ENCODE measurements at places on chromosomes 16 and 17.

GRCh38 chr16:20774703-20775362, 11.0 kb downstream of the ACSM3 start:
- peak; percentile 41 for DNase-seq

DNA sequence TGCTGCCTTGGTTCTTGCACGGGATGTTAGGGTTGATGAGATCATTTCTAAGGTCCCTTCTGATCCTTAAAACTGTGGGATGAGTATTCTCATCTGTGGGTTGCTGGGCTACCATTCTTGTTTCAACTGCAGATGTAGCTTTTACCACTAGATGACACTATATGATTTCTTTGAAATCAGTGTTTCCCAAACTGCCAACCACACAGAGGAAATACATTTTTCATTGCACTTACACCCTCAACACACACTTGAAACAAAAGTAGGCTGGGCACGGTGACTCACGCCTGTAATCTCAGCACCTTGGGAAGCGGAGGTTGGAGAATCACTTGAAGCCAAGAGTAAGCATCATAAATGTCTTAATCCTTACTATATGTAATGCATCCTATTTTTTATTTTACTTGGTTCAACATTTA, 15.3 kb downstream of the LCMT1 start:
- peak; percentile 23 for DNase-seq

DNA sequence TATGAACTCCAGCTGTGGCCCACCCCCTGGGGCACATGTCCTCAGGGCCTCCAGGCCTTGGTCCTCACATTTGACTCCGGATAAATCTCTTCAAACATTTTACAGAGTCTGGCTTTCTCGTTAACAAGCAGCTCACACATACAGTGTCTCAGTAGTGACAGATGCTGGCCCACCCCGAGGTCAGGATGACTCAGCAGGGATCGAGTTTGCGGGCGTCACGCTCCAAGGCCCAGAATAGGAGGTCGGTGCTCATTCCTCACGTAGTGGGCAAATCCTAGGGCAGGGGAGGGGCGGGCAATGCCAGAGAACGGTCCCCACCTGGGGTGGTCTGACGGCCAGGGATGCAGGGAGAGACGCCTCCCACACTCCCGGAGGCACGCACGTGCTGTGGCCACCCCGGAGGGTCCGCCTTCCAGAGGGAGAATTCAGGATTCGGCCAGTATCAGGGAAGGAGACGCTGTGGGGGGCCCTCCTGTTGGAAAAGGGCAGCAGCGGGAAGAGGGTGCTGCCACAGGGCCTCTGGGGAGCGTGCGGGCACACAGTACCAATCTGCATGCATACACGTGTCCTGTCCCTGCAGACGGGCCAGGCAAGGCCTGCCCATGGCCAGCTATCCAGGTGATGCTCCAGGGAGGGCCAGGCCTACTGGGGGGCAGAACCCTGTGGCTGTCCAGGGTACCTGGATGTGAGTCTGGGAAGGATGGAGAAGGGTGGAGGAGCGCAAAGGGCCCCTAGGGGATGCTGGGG, 8.6 kb downstream of the SLC7A5 start:
- DNase-seq = no peak

DNA sequence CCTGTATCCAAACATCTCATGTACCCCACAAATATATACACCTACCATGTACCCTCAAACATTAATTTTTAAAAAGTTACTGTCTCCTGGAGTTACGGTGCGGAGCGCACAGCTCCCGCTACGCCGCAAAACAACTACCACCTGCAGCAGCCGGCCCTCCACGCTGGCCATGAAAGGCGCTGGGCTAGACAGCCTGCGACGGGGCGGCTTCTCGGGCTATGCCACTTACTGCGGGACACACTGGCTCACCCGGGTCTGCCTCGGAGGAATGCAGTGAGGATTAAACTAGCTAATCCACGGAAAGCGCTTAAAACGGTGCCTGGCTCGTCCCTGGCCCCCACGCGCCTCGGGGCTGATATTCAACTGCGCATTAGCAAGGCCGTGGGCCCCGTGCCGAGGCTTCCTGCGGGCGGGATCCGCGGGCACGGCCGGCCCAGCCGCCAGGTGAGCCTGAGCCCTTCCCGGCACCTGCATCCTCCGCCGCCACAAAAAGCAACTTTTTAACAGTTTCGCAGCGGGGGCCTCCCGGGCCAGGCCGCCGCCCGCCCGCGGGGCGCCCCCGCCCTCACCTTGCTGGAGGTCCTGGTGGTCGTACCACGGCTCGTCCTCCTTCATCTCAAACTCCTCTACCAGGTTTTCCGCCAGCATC, 633 bp downstream of the CDR2 start:
- peak; percentile 60 for DNase-seq

- no peak for DNase-seq
Measured at GRCh38 chr16:4160658-4161430, 44.6 kb upstream of the ADCY9 start.

GRCh38 chr16:87052506-87052905, 264.7 kb downstream of the C16orf95 start:
- no peak for DNase-seq

GRCh38 chr17:4997302-4998026, at the start of the genes INCA1 and KIF1C:
TSS of gene INCA1 (minus strand) at chr17:4997522. CDS start at chr17:4994437, 3,085 bp downstream.
TSS of gene KIF1C (plus strand) at chr17:4997950. CDS start at chr17:5000247, 2,297 bp downstream.
- peak; percentile 93 for DNase-seq

DNA sequence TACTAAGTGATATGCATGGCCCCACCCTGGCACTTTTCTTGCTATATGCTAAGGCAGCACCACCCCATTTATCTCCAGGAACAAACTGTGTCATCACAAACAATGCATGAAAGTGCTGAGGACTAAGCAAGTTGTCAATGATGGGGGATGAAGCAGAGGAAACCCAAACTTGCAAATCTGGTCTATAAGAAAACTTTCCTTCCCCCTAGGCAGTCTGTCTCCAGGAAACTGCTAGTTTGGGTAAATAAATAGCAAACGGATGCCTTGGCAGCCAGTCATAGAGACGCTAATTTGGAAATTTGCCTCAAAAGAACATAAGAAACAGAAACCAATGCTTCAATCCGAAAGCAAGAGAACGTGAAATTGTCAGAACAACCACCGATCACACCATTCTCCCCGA, 5.6 kb upstream of the HSBP1 start:
- no peak for DNase-seq

- DNase-seq = no peak
Measured at GRCh38 chr17:37212179-37212578, 163.6 kb upstream of the C17orf78 start.

- no peak for DNase-seq
Measured at GRCh38 chr16:17412791-17413190, 58.0 kb downstream of the XYLT1 start.

- DNase-seq = peak; percentile 50
Measured at GRCh38 chr17:19533718-19534561, at the start of gene SLC47A1. TSS of gene SLC47A1 (plus strand) at chr17:19533854. CDS start at chr17:19533940, 86 bp downstream.

GRCh38 chr16:14360326-14361037, 269.6 kb downstream of the PARN start:
- DNase-seq = no peak

GRCh38 chr16:12358898-12359297, 382.4 kb downstream of the SNX29 start:
- no peak for DNase-seq

GRCh38 chr16:84177741-84178073, 9.2 kb downstream of the TAF1C start:
- DNase-seq = no peak

DNA sequence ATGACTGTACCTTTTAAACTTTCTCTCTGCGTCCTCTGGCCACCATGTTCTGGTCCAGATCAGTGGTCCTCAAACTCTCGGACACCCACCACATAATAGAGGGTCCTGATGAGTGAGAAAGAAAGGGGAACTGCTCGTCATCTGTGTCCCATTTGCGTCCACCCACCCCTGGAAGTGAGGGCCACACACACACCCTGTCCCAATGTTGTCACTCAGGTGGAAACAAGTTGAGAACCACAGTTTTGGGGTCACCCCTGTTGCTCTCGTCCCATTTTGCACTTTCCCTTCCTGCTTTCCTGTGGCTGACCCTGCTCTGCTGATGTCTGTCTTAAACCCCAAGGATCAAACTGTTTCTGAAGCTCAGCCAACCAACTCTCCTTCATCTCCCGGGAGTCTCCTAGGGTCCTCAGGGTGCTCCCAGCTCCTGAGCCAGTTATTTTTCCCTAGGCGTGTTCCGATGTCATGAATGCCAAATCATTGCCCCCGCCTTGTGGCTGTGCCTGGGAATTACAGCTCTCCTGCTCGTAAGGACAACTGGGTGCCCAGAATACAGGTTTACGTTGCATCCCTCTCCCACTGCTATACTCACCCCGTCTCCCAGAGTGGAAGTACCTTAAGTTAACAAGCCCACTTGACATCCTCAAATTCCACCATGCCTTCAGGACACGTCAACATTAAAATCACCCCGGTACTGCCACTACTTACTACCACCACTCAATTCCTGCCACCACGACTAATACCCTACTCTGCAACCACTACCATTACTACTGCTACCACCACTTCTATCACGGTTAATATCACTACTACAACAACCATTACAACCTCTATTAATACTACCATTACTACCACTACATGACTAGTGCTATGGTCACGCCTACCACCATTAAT, 26.0 kb upstream of the HNF1B start:
- peak; percentile 37 for DNase-seq

DNA sequence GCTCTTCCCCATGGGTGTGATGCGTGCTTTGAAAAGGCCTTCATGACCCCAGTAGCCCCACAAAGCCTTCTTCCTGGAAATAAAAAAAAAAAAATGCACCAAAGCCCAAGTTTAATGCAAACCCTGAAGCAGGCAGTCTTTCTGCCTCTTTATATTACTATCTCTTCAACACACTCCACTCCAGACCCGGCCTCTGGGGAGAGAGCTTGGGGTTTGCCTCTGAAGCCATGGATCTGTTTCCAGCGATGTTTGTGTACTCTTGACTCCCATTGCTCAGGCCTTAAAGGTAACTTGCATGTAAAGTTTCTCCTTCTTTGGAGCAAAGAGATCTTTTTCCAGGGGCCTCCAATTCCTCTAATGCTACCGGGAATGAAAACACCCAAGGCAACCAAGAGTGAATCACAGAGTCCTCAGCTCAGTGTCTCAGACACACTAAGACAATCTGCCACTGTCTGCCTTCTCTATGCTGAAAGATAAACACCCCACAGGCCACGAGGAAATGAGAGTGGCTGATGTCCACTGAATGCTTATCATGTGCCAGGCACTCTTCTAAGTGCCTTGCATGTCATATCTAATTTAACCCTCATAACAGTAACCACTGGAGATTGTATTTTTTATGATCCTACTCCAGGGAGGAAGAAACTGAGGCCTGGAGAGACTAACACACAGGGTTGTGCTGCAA, 56.4 kb upstream of the AKTIP start:
- no peak for DNase-seq

GRCh38 chr17:79989106-79989835, 46.4 kb downstream of the TBC1D16 start:
- no peak for DNase-seq

DNA sequence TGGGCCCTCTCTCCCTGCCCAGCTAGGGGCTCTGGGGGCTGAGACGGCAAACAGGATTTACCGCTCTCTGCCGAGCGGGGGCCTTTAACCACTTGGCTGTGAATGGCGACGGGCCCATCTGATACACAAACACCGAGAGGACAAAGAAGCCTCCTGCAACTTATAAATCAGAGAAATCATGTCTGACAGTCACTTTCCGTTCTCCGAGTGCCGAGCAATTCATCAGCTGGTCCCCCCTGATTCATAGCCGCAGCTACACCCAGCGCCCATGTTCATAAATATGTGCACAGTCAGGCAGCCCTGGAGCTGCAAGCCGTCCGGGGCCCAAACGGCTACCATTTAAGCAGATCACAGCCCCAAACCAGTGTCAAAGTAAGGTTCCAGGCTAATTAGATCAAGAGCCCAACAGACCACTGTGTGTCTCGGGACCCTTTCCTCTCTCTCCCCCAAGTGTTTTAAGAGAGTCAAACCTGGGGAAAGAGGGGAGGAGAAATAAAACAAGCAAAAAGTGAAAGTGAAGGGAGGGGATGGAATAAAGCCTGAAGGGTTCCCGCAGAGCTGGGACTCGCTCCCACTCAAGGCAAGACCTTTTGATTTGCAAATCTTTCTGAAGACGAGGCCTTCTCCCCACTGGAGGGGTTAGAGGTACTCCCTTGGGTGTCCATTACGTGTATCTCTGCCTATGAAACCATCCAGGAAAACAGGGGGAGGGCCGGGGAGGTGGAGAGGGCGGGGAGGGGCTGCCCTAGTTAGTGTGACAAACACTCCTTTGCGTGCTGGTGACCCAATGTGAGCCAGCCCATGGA, 154.7 kb downstream of the C16orf78 start:
- DNase-seq = no peak

- DNase-seq = no peak
Measured at GRCh38 chr17:59389066-59389465, 57.6 kb downstream of the YPEL2 start.

GRCh38 chr16:57145046-57146021, 40.5 kb downstream of the PSME3IP1 start:
- no peak for DNase-seq

Data from MM.1S (cell line).